ENCODE measurements at places on chromosomes 3 and 15.

DNA sequence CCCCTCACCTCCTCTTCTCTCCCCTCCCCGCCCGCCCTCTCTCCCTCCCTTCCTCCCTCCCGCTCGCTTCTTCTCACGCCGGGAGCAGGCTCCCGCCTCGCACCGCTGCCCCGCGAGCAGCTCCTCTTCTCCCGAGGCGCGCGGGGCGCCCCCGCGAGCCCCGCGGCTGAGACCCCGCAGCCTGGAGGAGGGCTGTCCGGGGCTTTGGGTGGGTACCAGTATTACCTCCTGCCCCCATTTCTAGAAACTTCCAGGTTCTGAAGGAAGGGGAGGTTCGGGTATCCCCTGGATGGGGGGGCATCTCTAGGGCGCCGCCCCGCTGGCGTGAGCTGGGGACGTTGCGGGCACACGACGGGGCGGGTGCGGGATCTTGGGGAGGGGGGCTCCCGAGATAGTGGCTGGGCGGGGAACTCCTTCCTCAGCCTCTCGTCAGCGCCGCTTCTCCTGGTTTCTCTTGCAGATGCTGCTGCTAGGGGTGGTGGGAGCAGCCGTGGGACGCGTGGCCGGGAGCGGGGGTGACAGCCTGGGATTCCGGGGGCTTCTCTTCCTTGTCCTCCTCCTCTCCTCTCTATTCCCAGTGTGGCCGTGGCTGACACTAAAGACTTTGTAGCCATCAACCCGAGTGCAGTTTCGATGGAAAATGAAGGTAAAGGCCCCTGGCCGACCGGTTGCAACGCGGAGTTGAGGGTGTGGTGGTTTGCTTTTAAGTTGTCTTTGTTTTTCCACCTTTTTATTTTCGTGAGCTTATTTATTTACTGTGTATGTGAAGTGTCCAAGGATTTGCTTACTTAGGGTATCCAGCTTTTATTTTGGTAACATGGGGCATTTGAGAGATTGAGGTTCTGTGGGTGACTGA, 474 bp downstream of the ATP2C1 start:
- DNase-seq: no peak

- DNase-seq: no peak
These were observed 49.1 kb upstream of the SATB1 start for GRCh38 chr3:18474202-18474601.

DNA sequence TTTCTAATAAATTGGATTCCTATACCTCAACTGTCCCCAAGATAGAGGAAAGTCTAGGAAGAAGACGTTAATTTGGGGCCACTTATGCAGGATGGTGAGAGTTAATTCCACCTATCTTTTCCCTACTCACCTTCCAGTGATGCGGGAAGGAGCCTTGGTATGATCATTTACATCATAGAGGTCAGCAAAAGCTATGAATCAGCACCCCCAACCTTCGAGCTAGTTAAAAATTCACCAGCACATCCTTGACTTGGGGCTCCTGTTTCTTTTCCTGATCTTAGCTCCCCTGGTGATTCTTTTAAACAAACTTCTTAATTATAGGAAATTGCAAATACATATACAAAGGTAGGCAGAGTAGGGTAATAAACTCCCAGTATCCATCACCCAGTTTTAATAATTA, 366.6 kb downstream of the SOX2 start:
- no peak for DNase-seq

GRCh38 chr3:146557745-146558144, 13.3 kb upstream of the PLSCR1 start:
- no peak for DNase-seq

GRCh38 chr15:91468871-91469580, 369.0 kb downstream of the SV2B start:
- DNase-seq: no peak

- no peak for DNase-seq
These were observed 7.7 kb upstream of the LMAN1L start for GRCh38 chr15:74804935-74805334.

DNA sequence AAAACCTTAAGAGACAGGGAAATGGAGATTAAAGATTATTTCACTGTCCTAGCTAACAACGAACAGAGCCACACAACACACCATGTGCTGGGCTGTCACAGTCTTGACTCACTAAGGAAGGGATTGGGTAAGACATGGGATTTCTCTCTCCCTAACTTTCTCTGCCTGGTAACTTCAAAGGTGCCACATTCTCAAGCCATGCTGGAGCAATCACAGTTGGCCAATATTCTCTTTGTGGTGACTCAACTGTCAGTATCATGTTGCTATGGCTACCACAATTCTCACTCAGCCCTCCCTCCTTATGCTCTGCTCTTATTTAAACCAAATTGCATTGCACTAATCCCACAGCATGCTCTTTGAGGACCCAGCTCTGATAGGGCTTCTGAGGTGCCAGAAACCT, 74.0 kb downstream of the OXNAD1 start:
- DNase-seq: peak; percentile 94

GRCh38 chr3:96192966-96193550, 621.3 kb upstream of the EPHA6 start:
- DNase-seq: no peak

DNA sequence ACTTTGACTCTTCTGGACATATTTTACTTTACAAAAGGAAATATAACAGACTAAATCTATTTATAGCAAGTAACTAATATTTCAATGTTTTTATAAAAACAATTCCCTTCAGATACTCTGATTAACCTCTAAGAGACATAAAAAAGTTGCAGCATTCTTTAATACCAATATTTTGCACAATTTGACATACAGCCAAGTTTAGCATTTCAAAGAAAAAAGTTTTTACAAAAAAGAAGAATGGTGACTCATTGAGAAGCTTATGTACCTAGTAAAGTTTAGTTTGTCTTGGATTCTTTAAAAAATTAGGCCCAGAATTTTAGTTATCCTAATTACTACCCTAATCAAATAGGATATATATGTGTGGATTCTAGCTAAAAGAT, 17.6 kb downstream of the DAZL start:
- DNase-seq: no peak

DNA sequence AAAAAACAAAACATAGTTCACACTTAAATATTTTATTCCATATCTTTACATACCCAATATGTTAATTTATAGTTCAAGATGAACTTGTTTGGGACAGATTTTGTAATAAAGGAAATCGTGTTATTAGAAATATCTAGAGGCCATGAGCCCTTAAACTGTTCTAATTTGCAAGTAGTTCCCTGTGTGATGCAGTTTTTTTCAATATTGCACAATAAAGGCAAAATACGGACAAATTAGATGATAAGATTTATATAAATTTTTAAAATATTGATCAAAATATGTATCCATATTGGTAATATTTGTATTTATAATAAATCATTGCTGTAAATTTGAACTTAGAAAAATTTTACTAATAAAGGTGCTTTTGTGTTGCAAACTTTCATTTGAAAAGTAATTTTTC, 23.8 kb downstream of the CTNNB1 start:
- no peak for DNase-seq

GRCh38 chr3:59401924-59402323, 352.1 kb upstream of the CFAP20DC start:
- DNase-seq: no peak

DNA sequence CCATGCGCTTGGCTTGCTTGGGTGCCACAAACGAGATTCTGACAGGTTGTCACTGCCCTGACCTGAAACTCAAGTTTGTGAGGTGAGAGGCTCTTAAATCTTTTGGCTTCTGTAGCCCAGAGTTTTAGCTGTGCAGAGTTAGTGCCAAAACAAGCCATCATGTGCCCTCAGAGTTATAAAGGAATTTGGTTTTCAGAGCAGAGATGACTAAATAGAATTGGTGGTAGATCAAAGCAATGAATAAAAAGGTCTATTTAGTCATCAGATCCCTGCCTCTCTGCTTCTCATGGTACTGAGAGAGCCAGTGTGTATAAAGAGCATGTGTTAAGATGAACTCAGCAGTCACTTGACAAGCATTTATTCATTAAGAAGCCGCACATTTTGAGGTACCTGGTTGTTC, 207.5 kb upstream of the DPH6 start:
- DNase-seq: peak; percentile 61

DNA sequence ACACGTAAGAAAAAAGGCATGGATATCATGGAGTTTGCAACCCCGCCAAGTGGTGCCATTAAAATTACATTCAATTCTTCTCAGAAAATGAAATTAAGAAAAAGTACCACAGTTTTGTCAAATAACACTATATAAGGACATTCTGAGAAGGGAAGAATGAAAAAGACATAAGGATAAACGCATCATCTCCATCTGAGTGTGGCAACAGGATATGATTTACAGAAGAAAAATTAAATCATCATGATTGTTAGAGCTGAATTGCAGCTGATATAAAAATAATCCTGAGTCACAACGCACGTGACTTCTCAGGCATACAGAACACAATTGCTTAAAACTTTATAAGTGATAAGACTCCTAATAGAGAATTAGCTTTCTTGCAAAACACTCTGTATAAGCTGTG, 133.8 kb downstream of the GREM1 start:
- peak; percentile 73 for DNase-seq

- DNase-seq: no peak
These were observed 5.6 kb downstream of the SCAMP2 start for GRCh38 chr15:74867466-74868038.

DNA sequence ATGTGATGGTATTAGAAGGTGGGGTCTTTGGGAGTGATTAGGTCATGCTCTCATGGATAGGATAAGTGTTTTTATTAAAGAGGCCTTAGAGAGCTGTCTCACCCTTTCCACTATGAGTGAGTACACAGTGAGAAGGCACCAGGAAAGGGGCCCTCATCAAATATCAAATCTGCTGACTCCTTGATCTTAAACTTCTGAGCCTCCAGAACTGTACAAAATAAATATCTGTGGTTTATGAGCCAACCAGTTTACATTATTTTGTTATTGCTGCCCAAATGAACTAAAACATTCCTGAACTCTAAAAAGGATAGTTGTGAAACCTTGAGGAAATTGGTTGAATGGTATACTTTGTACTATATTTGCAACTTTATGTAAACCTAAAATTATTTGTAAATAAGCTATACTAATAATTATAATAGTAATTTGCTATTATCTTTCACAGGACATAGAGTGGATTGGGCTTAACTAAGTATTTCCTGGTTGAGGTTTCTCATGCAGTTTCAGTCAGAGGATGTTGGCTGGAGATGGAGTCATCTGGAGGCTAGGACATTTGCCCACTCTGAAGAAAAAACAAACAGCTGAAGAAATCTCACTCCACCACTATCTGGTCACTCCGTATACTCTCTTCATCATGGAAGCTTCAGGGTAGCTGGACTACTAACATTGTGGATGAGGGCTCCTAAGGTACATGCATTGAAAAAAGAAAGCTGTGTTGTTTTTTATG, 1068.6 kb upstream of the CADM2 start:
- DNase-seq: no peak

GRCh38 chr3:49536875-49537533, 17.3 kb upstream of the BSN start:
- DNase-seq: no peak

DNA sequence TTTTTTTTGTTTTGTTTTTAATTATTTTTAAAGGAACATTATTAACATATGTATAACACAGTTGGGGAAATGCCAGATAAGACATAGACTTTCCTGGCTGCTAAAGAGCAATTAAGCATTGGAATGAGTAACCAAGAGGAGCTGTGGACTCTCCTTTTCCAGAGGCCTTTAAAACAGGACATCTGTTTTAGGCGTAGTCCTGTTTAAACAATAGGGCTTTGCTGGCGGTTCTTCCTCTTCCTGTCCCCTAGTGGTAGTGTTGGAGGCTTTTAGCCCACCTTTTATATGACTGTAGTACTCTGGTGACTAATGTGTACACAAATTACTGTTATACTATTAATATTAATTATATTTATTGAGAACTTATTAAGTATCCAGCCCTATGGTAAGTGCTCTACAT, 81.9 kb downstream of the PPARG start:
- DNase-seq: no peak

- no peak for DNase-seq
These were observed 39.1 kb downstream of the MEF2A start for GRCh38 chr15:99604865-99605264.

GRCh38 chr3:187568171-187568570, 102.0 kb downstream of the SST start:
- DNase-seq: no peak

DNA sequence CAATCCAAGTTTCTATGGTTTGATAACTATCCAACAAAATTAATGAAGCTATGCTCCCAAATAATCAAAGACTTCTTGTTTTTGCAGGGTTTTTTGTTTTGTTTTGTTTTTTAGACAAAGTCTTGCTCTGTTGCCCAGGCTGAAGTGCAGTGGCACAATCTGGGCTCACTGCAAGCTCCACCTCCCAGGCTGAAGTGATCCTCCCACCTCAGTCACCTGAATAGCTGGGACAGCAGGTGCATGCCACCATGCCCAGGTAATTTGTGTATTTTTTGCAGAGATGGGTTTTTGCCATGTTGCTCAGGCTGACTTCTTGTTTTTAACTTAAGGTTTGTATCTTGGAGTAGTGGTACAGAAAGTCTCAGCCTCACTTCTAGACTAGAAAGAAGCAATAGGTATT, 11.0 kb upstream of the GATM start:
- DNase-seq: no peak

- no peak for DNase-seq
These were observed 33.4 kb downstream of the PLCL2 start for GRCh38 chr3:16917980-16918682.

GRCh38 chr15:42608110-42608531, 32.7 kb downstream of the STARD9 start:
- DNase-seq: no peak
